ENCODE measurements at places on chromosomes 3 and 15.

DNA sequence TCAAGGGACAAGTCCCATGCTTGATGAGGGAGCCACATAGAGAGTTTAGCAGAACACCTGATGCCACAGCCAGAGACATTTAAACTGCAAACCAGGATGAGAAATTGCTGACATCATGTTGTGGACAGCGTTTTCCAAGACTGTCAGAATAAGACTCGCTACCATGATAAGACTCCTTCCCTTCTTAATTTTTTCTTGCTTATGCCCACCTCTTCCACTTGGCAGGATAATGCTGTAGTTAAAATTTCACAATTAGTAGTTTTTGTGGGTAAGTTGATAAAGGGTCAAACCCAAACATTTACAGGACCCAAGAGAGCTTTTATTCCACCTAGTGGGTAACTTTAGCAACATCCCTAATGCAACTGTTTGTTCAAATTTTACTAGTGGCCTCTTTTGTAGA lies 3.0 kb upstream of the PIAS1 start:
- DNase-seq, result no peak

DNA sequence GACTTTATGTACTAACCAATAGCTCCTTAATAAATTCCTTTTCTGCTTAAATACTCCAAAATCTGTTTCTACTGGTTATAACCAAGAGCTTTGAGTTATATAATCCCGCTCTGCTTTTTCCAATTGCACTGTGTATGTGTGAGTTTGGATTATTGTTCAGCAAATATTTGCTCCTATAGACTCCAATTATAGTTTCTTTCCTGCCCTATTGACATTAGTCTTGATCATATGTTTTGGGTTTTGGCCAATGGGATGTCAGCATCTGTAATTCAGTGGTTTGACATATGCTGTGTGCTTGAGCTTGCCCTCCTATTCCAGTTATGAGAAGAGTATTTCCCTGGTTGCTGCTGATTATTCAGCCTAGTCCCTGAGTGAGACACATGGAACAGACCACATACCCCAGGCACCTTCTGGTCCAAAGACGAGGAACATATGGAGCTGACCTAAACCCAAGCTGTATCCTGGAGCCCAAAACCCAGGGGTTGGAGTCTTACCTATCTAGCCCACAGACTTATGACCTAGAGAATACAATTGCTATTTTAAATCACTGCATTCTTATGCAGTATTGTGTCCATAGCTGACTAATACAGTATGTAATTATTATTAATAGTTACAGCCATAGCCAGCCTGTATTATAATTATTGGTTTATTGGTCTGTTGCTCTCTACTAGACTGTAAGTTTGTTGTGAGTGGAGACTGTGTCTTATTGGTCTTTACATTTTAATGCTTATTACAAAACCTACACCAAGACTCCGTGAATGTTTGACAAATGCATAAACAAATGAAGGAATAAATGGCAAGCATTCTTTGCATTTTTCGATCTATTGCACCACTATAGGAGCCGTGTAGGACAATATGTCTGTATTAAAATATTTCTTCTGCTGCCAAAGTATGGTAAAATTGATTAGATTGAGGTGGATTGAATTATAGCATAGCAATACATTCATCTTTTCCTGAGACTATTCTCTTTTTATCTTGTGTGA lies 11.7 kb upstream of the ZNF280D start:
- no peak for DNase-seq

- DNase-seq, result no peak
Measured at GRCh38 chr15:92343924-92344643, 49.6 kb upstream of the ST8SIA2 start.

DNA sequence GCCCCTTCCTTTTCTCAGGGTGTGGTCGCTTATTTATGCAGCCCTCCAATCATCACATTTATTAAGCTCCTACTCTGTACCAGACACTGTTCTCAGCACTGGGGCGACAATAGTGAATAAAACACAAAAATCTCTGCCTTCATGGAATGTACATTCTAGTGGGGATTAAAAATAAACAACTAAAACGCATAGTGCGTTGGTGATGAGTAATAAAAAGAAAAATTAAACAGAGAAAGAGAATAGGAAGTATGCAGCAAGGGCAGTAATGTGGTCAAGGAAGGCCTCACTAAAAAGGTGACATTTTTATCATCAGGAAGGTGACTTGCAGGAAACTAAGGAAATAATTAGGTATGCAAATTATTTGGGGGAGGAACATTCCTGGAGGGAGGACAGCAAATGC lies 5.1 kb downstream of the SLC51B start:
- no peak for DNase-seq

GRCh38 chr3:175664911-175665310 lies 805.8 kb downstream of the NAALADL2 start:
- DNase-seq, result no peak

DNA sequence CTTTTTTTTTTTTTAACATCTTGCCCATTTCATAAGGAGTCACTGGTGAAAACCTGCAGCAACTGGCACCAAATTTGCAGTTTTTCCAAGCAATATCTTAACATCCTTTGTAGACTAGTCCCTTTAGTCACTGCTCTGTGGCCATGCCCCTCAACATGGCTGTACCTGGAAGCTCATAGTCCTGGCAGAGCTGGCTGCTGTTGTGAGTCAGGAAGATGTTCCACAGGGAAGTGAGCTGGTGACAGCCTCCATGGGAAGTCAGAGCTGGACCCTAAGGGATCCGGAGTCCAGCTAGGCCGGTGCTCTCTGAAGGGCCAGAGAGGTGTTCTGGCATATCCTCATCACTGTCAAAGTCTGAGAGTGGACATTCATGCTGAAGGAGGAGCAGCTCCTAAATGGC lies 99.3 kb upstream of the ZBED2 start:
- no peak for DNase-seq

GRCh38 chr3:65666448-65667091 lies 372.1 kb downstream of the MAGI1 start:
- peak; percentile 31 for DNase-seq

DNA sequence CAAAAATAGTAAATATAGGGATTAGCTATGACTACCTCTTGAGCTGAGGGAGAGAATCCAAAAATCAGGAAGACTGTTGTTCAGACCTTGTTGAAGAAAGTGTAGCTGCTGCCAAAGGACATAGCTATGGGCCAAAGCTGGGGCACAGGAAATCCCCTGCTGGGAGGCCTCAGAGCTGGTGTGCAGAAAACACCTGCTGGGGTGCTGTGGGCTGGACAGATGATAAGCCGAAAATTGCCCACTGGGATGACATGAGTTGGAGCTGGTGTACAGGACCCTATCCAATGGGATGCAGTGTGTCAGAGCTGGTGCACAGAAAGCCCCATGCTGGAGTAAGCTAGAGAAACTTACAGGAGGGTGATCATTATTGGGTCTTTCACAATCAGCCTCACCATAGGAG lies 121.9 kb downstream of the NEO1 start:
- DNase-seq, result no peak

GRCh38 chr3:35785234-35785888 lies 146.0 kb downstream of the ARPP21 start:
- no peak for DNase-seq

DNA sequence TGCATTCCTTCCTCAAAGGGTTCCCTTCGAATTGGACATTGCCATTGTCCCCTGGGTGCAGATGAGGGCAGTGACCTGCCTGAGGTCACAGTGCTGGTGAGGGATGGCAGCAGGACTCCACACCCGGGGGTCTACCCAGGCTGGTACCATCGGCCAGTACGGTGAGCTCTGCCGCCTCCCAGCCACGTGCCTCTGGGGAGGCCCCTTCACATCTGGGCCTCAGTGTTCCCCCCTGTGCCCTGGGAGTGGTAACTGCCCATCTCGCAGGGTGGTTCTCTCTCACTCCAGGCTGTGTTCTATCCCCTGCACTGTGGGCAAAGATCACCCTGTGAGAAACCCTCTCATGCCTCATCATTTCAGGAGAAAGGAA lies 99.4 kb upstream of the IQSEC1 start:
- no peak for DNase-seq

DNA sequence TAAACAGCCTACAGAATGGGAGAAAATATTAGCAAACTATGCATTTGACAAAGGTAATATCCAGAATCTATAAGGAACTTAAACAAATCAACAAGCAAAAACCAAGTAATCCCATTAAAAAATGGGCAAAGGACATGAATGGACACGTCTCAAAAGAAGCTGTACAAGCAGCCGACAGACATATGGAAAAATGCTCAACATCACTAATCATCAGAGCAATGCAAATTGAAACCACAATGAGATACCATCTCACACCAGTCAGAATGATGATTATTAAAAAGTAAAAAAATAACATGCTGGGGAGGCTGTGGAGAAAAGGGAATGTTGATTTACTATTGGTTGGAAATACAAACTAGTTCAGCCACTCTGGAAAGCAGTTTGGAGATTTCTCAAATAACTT lies 30.7 kb upstream of the PPM1L start:
- DNase-seq, result no peak

- no peak for DNase-seq
Measured at GRCh38 chr15:67613708-67614107, 71.2 kb downstream of the MAP2K5 start.

DNA sequence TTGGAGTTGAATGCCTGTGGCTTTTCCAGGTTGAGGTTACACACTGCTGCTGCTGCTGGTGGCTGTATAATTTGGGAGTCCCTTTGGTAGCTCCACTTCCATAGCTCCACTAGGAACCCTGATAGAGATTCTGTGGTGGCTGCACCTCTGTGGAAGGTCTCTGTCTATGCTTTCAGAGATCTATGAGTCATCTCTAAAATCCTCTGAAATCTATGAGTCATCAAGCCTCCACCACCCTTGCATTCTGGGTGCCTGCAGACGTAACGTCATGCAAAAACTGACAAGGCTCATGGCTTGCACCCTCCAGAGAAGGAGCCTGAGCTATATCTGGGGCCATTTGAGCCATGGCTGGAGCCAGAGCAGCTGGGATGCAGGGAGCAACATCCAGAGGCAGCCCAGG lies 1037.0 kb upstream of the CFAP20DC start:
- DNase-seq, result peak; percentile 75

- DNase-seq, result no peak
Measured at GRCh38 chr15:39645138-39645975, 64.5 kb downstream of the THBS1 start.

DNA sequence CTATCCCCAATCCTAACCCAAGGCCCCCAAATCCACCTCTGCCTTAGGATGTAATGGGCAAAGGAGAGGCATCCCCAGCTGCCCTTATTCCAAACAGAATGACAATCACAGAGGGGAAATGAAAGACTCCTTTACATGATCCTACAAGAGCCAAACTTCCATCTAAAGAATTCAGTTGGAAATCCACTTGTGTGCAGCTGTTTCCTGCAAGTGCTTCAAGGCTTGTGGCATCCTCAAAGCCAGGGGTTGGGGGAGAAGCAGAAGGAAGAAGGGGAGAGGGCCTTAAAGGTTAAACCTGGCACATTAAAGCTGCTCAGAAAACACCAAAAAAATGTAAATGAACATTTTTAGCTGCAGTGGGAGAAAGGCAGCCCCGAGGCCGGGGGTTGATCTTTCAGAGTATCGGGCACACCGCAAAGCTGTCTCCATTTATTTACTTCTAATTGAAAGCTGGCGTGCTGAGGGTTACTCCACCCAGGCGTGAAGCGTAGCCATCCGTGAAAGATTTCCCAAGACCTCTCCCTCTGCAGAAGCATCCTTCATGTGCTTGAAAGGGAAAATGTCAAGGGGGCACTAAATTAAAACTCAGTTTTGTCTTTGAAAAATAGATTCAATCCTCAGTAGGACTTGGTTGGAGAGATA lies 217.8 kb downstream of the SHQ1 start:
- no peak for DNase-seq

DNA sequence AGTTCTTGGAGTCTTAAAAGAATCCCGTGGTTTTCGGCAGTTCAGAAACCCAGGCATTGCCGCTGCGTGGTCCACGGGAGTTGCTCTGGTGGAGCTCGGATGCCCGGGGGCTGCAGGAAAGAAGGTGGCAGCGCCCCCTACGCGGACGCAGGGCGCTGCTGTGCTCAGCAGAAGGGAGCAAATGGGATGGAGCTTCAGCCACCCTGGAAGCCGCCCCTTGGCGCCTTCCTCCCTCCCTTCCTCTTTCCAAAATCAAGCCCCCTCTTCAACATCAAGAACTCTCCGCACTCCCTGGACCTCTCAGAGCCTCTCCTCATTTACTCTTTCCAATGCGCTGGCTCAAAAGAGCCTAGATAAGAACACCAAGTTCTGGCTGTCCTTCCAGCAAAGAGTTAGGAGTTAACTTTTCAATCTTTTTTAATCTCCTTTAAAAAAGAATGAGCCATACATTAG lies 880 bp upstream of the CHRNA7 start:
- no peak for DNase-seq

DNA sequence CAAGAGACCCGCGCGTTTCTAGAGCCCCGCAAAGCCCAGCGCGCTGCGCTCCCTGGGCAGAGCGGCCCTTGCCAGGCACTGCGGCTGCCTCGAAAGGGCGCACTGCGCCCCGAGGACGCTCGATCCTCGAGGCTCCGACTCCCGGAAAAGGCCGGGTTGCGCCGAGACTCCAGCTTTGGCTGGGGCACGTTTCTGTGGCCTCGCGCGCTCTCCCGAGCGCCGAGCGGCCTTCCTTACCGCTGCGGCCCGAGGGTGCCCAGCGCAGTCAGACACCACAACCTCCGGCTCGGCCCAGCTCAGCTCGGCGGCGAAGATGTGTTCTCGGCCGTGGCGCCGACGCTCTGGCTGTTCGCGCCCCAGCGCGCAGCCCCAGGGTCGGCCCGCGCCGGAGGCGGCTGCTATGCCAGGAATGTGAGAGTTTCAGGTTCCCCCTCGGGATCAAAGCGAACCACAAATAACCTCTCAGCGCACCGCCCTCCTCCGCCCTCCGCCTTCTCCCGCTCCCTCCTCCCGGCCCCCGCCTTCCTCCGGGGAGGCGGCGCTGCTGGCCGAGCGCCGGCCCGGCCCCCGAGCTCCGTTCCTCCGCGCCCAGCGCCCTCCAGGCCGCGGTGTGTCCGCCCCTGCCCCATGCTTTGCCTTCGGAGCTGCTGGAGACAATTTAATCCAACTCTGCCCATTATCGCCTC lies at the start of gene AMOTL2:
AMOTL2 (minus strand) TSS at position 343 of the 686 bp plus-strand sequence. CDS start 3,014 bp downstream, outside the sequence.
- peak; percentile 94 for DNase-seq

- peak; percentile 32 for DNase-seq
Measured at GRCh38 chr3:158434412-158435038, 136.5 kb upstream of the MLF1 start.

DNA sequence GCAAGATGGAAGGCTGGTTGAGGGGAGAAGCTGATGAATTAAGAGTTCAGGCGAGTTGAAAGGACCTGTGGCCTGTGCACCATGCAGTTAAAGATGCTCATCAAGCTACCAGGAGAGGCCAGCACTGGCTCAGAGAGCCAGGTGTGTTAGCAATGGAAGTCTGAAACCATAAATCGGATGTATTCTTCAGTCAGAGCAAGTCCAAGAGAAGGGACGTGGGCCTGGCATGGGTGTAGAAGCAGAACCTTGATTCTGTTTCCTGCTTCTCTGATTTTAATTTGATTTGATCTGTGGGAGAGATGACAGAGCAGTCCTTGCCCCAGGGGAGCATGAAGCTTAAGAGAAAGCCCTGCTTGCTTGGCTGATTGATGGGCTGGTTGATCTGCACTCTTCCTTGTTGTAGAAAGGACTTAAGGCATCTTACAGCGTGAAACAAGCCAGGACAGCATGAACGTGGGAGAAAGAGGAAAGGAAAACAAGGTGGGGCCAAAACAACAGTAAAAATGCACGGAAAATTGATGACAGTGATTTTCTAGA lies 10.9 kb downstream of the TM6SF1 start:
- no peak for DNase-seq
